ENCODE measurements at places on chromosomes 13 and 19. TPM values are rescaled to one million over a fixed set of nuclear protein-coding genes. Genes with fewer than 3 reads are reported as not detected.

The ZNF878 gene
- 0.43 TPM for total RNA-seq

The TNFSF9 gene
- total RNA-seq, result 4.1 TPM

The IRGC gene
- not detected for total RNA-seq

The SOHLH2 gene
- total RNA-seq, result 0.34 TPM

The CD33 gene
- not detected for total RNA-seq

The RNF17 gene
- under 0.01 TPM for total RNA-seq

The POLR1G gene
- 35.5 TPM for total RNA-seq

The HSPH1 gene
- 61.9 TPM for total RNA-seq

The CEACAM4 gene
- total RNA-seq, result not detected

The EEF2 gene
- total RNA-seq, result 3,305 TPM

The ALG5 gene
- 60.8 TPM for total RNA-seq

The CGB5 gene
- not detected for total RNA-seq

The NUP58 gene
- 109 TPM for total RNA-seq

The INSL3 gene
- 0.21 TPM for total RNA-seq

The NTN5 gene
- 0.14 TPM for total RNA-seq

The FCGBP gene
- 1.4 TPM for total RNA-seq

The SIGLECL1 gene
- not detected for total RNA-seq

The DACT3 gene
- total RNA-seq, result not detected

The TLE6 gene
- total RNA-seq, result not detected

The OR7C1 gene
- total RNA-seq, result not detected

The UCHL3 gene
- total RNA-seq, result 64.1 TPM

The PSG1 gene
- not detected for total RNA-seq

The FFAR1 gene
- not detected for total RNA-seq

The DMKN gene
- total RNA-seq, result 142 TPM

The ZNF208 gene
- total RNA-seq, result 1.4 TPM

The SMIM24 gene
- not detected for total RNA-seq

The ABHD13 gene
- total RNA-seq, result 8.2 TPM

The ZIK1 gene
- 12.6 TPM for total RNA-seq

All from nasal cavity respiratory epithelium epithelial cell of viscerocranial mucosa (primary cell).